Immature natural killer cell (primary cell): ENCODE measurements at places on chromosomes 6 and 20.
A peak's percentile ranks its signal among the peaks of the same experiment; 100 is the strongest.

GRCh38 chr6:129645830-129646579 lies 64.0 kb downstream of the ARHGAP18 start:
- DNase-seq = no peak

DNA sequence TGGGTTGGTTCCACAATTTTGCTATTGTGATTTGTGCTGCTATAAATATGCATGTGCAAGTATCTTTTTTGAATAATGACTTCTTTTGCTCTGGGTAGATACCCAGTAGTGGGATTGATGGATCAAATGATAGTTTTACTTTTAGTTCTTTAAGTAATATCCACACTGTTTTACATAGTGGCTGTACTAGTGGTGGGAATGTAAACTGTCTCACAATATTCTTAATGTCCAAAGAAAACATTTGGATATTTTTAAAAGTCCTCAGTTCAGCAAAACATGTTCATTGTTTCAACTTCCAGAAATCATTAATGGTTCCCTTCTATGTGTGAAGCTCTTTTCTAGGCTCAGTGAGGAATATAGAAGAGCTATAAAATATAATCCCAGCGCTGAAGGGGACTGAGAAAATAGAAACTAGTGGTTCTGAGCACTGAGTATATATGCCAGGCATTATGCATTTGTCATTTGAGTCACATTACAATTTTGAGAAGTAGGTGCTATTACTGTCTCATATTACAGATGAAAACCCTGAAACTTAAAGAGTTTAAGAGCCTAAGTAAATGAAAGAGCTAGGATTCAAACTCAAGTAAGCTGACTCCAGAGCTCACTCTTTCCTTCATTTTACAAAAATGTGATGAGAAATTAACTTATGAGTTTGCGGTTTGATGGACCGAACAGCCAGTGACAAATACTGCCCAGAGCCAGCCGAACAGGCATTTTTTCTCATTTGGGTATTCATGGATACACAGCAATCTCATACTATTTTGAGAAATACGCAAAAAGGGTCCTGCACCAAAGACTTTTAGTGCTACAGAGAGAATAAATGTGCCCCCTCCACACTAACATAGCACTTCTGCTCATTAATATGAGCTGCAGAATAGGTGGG lies 250.1 kb downstream of the TBX18 start:
- no peak for DNase-seq

- no peak for DNase-seq
These were observed 678.1 kb upstream of the ID4 start for GRCh38 chr6:19159089-19159488.

DNA sequence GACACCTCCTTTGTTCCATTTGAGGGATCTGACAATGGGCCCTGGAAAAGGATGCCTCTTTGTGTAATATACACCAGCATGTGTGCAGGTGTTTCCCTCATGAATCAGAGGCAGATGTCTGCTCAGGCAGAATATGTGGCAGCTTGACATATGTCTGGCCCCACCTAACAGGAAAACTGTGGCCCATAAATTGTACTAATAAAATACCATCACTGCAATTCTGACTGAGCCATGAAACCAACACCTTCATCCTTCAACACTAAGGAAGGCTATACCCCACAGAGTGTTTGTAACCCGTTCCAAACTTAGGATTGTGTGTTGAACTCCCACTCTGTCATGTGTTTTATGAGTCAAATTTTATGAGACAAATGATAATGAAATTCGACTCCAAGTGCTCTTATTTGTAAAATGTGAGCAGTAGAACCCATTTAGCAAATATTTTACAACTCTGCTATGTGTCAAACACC lies 22.7 kb downstream of the LAMA4 start:
- no peak for DNase-seq

GRCh38 chr6:105380634-105381033 lies 22.2 kb downstream of the PREP start:
- no peak for DNase-seq

- no peak for DNase-seq
These were observed 9.8 kb upstream of the PI3 start for GRCh38 chr20:45164906-45165305.

GRCh38 chr6:118652051-118652615 lies 742 bp upstream of the CEP85L start:
- no peak for DNase-seq

DNA sequence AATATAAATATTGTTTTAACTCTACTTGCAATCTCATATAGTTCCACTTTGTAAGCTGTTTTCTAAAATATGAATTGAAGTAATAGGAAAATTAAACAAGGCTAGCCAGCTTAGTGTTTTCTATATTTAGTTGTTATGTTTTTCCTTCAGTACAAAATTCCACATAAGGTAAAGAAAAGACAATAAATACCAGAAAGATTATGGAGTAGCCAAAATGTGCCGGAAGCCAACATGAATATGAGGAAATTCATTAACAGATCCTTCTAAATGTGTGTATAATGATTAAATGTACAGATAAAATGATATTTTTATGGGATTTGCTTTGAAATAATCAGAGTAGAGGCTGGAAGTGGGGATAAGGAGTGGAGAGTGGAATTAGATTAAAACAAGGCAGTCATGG lies 52.5 kb upstream of the COL21A1 start:
- DNase-seq = no peak

DNA sequence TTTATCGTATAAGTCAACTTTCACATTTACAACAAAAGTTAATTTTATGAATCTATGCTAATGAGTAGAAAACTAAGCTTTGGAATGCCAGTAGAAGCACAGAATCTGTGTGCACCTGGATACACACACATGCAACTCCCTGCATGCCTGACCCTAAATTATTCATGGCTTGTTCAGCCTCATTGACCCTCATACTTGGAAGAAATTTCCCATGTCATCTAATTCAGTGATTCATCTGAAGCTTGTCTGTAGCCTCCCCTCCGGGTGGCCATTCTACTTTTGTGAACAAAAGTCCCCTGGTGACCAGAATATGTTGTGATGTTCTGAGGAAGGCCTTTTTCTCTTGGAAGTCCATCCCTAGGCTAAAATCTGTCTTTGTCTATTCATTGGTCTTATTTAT lies 1078.4 kb downstream of the KIF16B start:
- no peak for DNase-seq

DNA sequence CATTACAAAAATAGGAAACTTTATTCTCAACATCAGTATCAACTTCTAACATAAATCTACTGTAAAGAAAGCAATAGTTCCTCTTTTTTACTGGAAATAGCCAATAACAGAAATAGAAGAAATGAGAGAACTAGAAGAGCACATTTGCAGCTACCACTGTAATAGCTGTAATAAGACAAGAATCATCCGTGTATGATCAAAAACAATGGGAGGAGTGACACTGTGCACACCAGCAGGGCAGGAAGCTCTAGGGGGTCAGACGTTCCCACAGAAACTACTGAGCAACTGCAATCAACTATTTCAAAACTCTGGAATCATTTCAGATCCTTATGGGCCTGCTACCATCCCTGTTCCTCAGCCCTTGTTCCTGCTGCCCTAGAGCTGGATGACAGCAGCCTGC lies 43.7 kb downstream of the NINL start:
- no peak for DNase-seq

GRCh38 chr6:45116714-45117410 lies 211.3 kb upstream of the RUNX2 start:
- no peak for DNase-seq

DNA sequence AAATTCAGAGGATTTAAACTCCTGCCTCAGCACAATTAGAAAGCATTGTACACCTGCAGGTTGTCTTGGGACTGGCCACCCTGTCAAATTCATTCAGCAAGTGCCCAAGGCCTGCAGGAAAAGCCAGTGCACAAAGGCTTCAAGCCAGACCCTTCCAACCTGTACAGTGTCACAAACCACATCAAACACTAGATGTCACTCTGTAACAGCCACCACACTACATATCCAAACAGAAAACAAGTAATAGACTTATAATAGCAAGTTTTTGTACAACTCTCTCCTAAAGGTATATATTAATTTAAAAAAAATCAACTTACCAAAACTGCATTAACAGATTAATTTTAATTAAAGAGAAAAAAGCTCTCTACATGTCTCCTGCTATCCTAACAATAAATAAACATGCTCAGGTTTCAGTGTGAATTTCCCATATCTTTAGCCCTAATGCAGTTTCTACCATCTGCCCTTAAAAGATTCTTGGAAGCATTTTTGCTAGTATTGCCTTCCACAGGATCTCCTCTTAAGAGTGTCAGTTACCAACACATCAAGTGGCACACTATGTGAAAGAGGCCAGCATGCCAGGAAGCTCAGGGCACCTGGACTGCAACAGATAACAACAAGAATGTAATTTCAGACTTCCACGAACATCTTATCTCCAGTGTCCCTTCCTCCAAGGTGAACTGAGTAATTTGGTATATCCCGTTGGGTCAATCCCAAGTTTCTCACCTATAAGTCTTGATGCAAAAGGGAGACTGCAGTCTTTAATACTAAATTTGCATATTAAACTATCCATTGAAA lies 47.5 kb downstream of the RALGAPA2 start:
- peak; percentile 12 for DNase-seq

- no peak for DNase-seq
These were observed 131.4 kb downstream of the BTBD3 start for GRCh38 chr20:12049125-12049524.

DNA sequence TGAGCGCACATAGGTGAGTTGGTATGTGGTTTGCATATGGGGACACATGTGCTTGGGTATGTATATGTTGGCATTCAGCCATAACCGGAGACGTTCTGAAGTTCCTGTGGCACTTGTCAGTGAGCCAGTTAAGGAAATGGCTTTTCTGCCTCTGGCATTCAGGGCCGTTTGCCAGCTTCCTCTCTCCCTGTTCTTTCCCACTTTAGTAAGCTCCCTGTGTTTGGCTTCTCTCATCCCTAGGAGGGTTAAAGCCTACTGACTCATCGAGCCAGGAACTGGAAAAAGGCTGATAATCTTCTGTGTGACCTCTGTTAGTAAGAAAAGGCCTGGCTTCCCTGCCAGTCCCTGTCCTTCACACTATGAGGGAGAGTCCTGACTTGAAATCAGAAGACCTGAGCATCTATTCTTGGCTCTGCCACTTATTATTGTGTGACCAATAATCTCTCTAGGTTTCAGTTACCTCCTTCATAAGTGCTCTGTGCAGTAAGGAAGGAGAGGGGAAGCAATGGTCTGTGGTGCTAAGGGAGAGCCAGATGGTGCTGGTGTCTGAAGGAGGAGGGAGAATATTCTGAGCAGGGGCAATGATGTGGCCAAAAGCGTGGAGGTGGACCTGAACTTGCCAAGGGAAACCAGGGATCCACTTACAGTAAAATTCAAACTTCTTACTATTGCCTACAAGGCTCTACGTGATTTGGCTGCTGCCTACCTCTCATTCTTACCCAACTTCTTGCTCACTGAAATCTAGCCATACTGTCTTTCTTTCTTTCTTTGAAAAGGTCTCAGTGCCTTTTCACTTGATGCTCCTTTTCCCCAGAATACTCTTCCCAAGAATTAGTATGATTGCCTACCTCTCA lies 31.4 kb downstream of the ACSS2 start:
- no peak for DNase-seq

GRCh38 chr6:47680051-47680450 lies 18.3 kb upstream of the ADGRF4 start:
- DNase-seq = no peak

DNA sequence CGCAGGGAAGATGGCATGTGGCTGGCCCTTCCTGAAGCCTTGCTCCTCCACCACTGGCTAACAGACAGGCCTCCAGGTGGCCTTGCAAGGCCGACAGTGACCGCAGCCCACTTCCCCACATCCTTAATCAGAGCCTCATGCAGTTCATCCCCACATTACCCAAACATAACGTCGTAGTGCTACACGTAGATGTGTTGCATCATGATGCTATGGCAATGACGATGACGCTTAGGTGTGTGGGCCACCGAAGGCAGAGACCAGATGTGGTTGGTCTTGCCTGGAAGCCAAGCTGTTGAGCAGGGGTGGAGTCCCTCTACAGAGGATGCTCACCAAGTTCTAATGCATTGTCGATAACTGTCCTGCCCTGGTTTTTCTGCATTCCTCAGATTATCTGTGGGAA lies 5.6 kb downstream of the CD93 start:
- no peak for DNase-seq

GRCh38 chr20:49513517-49513916 lies 31.0 kb upstream of the KCNB1 start:
- no peak for DNase-seq

GRCh38 chr20:40134176-40134575 lies 554.9 kb downstream of the MAFB start:
- DNase-seq = no peak

GRCh38 chr6:33808641-33809180 lies 4.9 kb upstream of the MLN start:
- no peak for DNase-seq

GRCh38 chr6:124770784-124771183 lies 191.5 kb upstream of the RNF217 start:
- no peak for DNase-seq

GRCh38 chr6:70225055-70225454 lies 77.8 kb downstream of the COL9A1 start:
- DNase-seq = no peak

GRCh38 chr6:130148181-130148580 lies 74.6 kb downstream of the SAMD3 start:
- peak; percentile 34 for DNase-seq

GRCh38 chr6:130020073-130020906 lies 1.9 kb downstream of the L3MBTL3 start:
- DNase-seq = peak; percentile 43

- no peak for DNase-seq
These were observed 68.8 kb upstream of the IYD start for GRCh38 chr6:150299873-150300485.
